ENCODE measurements at places on chromosomes 4 and X.

DNA sequence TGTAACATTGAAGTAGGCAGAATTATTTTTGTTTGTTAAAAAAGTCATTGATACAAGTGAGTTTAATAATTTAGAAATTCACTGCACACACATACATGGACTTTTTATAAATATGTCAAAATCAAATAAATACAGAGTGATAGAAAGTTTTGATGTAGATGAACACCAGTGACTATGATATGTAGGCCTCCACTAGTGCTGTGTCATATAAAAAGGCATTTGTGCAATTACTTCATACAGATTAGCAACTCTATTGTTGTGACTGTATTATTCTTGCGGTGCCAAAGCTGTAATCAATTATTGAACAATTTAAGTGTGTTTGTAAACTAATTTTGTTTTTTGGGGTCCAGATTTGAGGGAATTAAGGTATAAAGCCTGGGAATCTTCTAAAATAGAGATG lies 366.2 kb upstream of the PITX2 start:
- DNase-seq, result no peak

DNA sequence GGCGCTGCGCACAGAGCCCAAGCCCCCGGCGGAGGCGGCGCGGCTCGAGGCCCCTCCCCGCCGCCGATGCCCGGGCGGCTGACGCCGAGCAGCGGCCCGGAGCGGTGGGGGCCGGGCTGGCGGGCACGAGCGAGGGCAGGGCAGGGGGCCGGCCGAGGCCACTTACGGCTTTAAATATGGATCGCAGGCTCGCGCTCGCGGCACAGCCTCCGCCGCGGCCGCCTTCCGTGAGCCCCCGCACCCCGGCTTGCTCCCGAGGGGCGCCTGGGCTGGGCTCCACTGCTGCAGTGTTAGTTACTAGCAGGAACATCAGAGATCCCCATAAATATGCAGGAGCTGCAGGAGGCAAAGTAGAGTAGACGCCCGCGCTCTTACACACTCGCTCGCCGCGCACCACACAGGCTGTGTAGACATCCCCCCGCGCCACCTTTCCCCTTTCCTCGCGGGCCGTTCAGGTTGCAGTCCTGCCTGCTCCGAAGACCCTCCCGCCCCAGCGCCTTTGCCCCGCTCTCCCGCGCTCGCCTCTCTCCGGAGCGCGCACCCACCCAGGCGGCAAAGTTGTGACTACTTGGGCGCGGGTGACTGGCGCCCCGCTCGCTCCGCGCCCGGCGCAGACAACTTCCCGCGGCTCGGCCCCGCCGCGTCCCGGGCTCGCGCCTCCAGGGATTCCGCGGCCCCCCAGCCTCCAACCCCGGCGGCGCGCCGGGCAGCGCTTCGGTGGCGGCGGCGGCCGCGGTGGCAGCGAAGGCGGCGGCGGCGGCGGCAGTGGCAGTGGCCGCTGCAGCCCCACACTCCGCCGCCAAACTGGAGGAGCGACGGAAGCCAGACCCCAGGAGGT lies 152.0 kb upstream of the SLC4A4 start:
- DNase-seq, result peak; percentile 88

- DNase-seq, result no peak
Measured at GRCh38 chr4:102759831-102760644, 730 bp downstream of the MANBA start.

DNA sequence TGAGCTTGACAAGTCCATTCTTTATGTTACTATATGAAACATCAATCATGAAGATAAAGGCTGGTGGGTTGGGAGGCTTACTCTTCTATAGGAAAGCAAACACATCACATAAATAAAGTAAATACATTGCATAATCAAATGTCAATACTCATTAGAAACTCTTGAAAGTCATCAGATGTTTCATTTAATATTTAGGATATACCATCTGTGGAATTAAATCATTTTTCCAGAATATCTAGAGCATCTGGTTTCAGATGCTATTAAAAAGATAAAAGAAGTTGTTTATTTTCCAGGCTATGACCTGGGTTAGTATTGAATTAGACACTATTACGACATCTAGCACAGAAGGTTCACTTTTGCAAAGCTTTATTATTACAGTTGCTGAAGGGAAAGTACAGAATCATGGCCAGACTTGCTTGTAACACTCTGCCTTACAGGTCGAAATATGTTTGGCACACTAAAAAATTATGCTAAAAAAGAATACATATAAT lies 72.6 kb downstream of the METTL14 start:
- no peak for DNase-seq

GRCh38 chr4:40629401-40630334 lies at the start of gene RBM47:
TSS of gene RBM47 (minus strand) at chr4:40629864. CDS start at chr4:40438893, 190,971 bp downstream.
- peak; percentile 83 for DNase-seq

DNA sequence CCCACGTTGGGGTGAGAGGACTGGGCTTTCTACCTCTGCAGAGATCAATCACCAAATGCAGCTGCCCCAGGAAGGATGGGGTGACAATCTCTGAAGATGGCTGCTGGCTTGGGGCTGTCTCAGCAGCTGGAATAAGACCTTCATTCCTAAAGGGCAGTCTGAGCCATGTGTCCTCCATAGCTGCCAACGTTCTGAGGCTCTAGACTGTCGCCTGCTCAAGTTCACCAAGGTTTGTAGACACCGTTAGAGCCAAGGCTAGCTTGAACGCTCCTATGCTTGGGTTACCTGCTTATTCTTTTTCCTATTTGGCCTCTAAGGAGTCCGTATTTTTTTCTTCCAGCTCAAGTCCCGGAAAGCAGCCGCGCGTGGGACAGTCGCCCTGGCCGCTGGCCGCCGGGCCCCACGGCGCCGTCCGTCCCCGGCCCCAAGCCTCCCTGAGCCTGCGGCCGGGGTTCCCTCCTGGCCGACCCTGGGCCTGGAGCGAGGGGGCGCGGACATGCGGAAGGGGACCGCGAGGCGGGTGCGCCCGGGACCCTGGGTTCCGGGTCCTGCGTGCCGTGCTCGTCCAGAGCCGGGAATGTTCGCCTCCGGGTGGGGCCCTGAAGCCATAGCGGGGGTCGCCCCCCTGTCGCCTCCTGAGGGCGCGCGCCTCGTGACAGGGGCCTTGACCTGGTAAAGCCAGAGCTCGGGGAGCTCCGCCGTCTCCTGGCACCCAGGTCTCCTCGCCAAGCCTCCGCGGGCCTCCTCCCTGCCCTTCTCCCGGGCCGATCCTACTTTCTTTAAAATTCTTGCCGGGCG lies 23.3 kb downstream of the MRFAP1 start:
- DNase-seq, result peak; percentile 41

- no peak for DNase-seq
Measured at GRCh38 chr4:103645991-103646390, 73.8 kb downstream of the TACR3 start.

GRCh38 chr4:165351359-165352130 lies 24.1 kb downstream of the MSMO1 start:
- no peak for DNase-seq

DNA sequence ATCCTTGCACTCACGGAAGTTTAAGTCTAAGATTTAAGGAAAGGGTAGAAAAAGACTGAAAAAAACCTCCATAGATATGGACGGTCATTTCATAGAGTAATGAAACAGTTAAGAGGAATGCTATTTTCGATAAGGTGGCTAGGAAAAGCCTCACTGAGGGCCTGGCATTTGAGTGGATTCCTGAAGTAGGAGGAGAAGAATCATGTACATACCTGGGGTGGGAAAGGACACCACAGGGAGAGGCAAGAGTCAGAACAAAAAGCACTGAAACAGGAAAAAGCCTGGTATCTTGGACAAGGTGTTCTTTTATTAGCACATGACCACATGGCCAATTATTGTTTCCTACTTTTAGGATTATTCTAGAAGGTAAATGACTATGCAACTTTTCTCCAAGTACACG lies 547.2 kb upstream of the DIPK2B start:
- no peak for DNase-seq

GRCh38 chr4:179291657-179292056 lies 1849.4 kb upstream of the AGA start:
- no peak for DNase-seq

DNA sequence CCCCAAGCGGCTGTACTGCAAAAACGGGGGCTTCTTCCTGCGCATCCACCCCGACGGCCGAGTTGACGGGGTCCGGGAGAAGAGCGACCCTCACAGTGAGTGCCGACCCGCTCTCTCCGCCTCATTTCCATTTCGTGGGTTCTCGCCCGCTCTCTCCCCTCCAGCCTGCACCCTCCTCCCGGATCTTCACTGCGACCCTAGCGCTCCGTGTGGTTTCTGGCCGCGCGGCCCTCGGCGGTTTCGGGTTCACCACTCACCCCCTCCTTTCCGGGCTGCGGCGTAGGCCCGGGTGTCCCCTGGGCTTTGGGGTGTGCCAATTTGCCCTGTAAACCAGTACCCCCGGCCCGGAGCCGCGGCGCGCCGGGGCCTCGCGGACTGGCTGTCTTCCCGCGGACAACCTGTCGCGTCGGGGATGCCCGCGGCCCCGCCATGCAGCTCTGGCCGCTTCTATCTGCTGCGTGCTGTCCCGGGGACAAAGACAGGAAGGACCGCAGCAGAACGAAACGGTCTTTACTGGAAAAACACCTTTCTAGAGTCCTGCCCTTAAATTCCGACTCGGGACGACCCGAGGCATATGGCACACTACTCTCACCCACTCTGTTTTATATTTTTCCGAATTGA lies 737 bp downstream of the FGF2 start:
- peak; percentile 94 for DNase-seq

Data from right kidney (tissue), 9 donors.